ENCODE measurements at places on chromosomes 4 and X. TPM values are rescaled to one million over a fixed set of nuclear protein-coding genes. Genes with fewer than 3 reads are reported as not detected.

HDX gene
- 4.3 TPM for total RNA-seq

ZDHHC9 gene
- 9.3 TPM for total RNA-seq

NPY5R gene
- total RNA-seq, result not detected

WDR45 gene
- 100.0 TPM for total RNA-seq

GRCh38 chr4:54281054-54281766 is 52.1 kb downstream of the PDGFRA start:
- peaks cover 10% of the 10 kb centered on the region for H3K4me1 ChIP-seq
- H3K27ac ChIP-seq, result peak overlapping the region; percentile 66
- no peaks in the 10 kb centered on the region for H3K36me3 ChIP-seq
- no peaks in the 10 kb centered on the region for H3K27me3 ChIP-seq
- DNase-seq, result peak; percentile 92

DNA sequence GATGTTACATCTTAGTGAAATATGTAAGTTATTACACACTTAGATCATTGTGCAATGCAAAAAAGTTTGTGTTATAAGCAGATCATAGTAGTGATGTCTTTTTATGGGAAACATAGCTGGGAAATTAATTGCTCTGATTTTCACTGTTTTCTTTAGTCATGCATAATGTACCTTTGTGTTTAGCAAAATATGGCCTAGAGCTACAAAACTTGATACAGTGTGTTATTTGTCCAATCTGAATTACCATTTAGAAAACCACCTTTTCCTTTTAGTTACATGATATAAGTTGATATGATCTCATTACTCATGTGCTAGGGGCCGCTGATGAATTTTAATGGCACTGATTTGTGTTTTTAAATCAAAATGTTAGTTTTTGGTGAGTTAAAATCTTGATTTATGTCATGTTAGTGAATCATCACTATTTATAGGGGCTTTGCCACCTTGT is 2.0 kb downstream of the BMPR1B start:
- DNase-seq, result no peak
- H3K27me3 ChIP-seq, result no peaks in the 10 kb centered on the region
- no peaks in the 10 kb centered on the region for H3K36me3 ChIP-seq
- H3K4me1 ChIP-seq, result peaks cover 14% of the 10 kb centered on the region
- H3K27ac ChIP-seq, result no peak overlapping the region

GRCh38 chr4:167218022-167218608 is 16.2 kb downstream of the SPOCK3 start:
- H3K4me3 ChIP-seq, result no peak overlapping the region
- DNase-seq, result no peak
- no peaks in the 10 kb centered on the region for H3K4me1 ChIP-seq
- H3K27ac ChIP-seq, result no peak overlapping the region
- no peaks in the 10 kb centered on the region for H3K27me3 ChIP-seq
- no peaks in the 10 kb centered on the region for H3K36me3 ChIP-seq

GRCh38 chrX:46647251-46647650 is 73.7 kb downstream of the CHST7 start:
- H3K4me3 ChIP-seq, result no peak overlapping the region
- no peaks in the 10 kb centered on the region for H3K36me3 ChIP-seq
- no peak for DNase-seq
- no peaks in the 10 kb centered on the region for H3K4me1 ChIP-seq
- H3K27ac ChIP-seq, result no peak overlapping the region

- no peaks in the 10 kb centered on the region for H3K4me1 ChIP-seq
- H3K27ac ChIP-seq, result no peak overlapping the region
- no peak overlapping the region for H3K4me3 ChIP-seq
- no peaks in the 10 kb centered on the region for H3K27me3 ChIP-seq
- H3K36me3 ChIP-seq, result no peaks in the 10 kb centered on the region
- no peak for DNase-seq
Measured at GRCh38 chrX:2574271-2574670, 73.5 kb upstream of the DHRSX start.

DNA sequence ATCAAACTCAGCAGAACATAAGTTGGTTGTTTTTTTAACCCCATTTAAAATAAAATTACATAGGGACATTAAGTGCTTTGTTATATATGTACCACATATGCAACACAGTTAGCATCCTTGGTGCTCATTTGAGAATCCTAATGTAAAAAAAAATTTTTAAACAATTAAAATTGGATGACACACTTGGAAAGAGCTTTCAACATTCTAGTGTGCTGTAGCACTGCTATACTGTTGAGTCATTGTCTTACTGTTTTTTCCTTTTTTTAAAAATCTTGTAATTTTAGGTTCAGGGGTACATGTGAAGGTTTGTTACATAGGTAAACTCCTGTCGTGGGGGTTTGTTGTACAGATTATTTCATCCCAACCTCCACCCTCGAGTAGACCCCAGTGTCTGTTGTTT is 12.8 kb downstream of the THAP9 start:
- no peak for DNase-seq
- no peak overlapping the region for H3K27ac ChIP-seq
- no peaks in the 10 kb centered on the region for H3K27me3 ChIP-seq
- H3K4me1 ChIP-seq, result no peaks in the 10 kb centered on the region

GRCh38 chr4:78441756-78442155 is 109.8 kb upstream of the ANXA3 start:
- no peak for DNase-seq
- no peaks in the 10 kb centered on the region for H3K27me3 ChIP-seq
- H3K27ac ChIP-seq, result no peak overlapping the region
- H3K36me3 ChIP-seq, result no peaks in the 10 kb centered on the region

DNA sequence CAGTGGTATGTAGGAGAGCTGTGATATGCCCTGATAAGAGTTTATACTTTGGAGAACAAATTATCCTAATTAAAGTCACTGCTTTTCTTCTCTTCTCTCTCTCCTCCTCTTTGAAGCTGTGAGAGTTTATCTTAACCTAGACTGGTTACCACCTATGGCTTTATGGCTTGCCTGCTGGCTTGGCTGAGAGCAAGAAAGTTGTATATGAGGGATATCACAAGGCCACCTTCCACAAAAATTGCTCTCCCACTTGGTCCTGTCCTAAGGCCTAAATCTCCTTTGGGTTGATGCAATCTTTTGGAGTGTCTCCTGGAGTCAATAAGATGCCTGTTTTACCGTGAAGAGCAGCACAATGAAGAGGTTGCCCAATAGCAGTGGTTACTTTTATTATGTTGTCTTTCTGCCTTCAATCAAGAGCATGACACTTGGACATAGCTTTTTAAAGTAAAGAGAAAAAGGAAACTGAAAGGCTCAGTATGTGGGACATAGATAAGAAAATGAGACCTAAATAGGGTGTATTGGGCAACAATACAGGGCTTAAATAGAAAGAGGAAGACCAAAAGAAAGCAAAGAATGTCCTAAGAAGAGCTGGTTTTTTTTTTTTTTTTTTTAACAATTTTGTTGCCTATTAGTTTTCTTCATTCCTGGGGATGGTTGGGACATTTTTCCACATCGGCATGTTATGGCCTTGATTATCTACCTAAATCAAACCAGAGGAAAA is 9.2 kb downstream of the GUCY1A1 start:
- no peaks in the 10 kb centered on the region for H3K27me3 ChIP-seq
- H3K4me3 ChIP-seq, result no peak overlapping the region
- peak overlapping the region; percentile 45 for H3K27ac ChIP-seq
- DNase-seq, result no peak
- no peaks in the 10 kb centered on the region for H3K4me1 ChIP-seq
- no peaks in the 10 kb centered on the region for H3K36me3 ChIP-seq

- no peaks in the 10 kb centered on the region for H3K4me1 ChIP-seq
- H3K36me3 ChIP-seq, result no peaks in the 10 kb centered on the region
- no peak overlapping the region for H3K27ac ChIP-seq
- no peak overlapping the region for H3K4me3 ChIP-seq
- no peak for DNase-seq
- no peaks in the 10 kb centered on the region for H3K27me3 ChIP-seq
Measured at GRCh38 chrX:41703574-41704029, 14.8 kb downstream of the GPR34 start.

- no peak overlapping the region for H3K27ac ChIP-seq
- DNase-seq, result no peak
- no peaks in the 10 kb centered on the region for H3K36me3 ChIP-seq
Measured at GRCh38 chrX:9911487-9911886, 55.7 kb upstream of the CLDN34 start.

Data from sigmoid colon (tissue), 7 donors.